Activated B cell treated with CpG ODN at 0.5 μM for 24 hours (primary cell): ENCODE measurements at places on chromosomes 11 and 22. TPM values are rescaled to one million over a fixed set of nuclear protein-coding genes. Genes with fewer than 3 reads are reported as not detected.

Gene DDTL
- 2.4 and 3.1 TPM in 2 replicates for total RNA-seq

Gene USP2
- total RNA-seq: 0.24 TPM in 1 of 2 replicates, not detected in the other

Gene ARHGAP8
- total RNA-seq: 0.17 and 0.49 TPM in 2 replicates

Gene SPDYC
- total RNA-seq: not detected in 2 replicates

Gene TRIM29
- not detected in 2 replicates for total RNA-seq

Gene BCO2
- 1.4 and 3.2 TPM in 2 replicates for total RNA-seq

Gene OR5P2
- total RNA-seq: not detected in 2 replicates

Gene SLC17A6
- total RNA-seq: not detected in 2 replicates

Gene TREH
- not detected in 2 replicates for total RNA-seq

Gene PHLDA2
- total RNA-seq: 0.42 and 0.54 TPM in 2 replicates

GRCh38 chr11:124938206-124938765, 2.4 kb upstream of the HEPACAM start:
- no peak for DNase-seq

DNA sequence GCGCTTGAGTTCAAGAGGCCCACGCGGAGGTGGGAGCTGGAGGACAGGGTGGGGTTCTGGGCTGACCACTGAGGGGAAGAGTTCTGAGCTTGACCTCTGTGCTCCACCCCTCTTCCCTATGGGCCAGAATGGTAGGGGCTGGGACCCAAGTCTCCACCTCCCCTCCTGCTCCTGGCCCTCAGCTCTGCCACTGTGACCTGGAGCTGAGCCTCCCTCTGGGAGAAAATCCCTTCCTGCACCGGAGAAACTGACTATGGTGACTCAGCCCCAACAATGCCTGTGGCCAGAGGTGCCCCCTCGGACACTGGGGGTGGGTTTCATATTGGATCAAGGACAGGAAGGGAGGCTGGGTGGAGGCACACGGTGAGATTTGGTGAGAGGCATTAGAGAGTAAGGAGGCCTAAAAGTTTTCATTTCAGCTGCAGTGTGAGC, 23.0 kb downstream of the RELT start:
- no peak for DNase-seq

- DNase-seq: no peak
These were observed 2.1 kb upstream of the TCF20 start for GRCh38 chr22:42272431-42272999.

GRCh38 chr11:62242021-62242420, at the start of gene SCGB1D2:
Gene SCGB1D2 (plus strand): TSS chr11:62242239. CDS start chr11:62242308, 69 bp downstream.
- DNase-seq: no peak

DNA sequence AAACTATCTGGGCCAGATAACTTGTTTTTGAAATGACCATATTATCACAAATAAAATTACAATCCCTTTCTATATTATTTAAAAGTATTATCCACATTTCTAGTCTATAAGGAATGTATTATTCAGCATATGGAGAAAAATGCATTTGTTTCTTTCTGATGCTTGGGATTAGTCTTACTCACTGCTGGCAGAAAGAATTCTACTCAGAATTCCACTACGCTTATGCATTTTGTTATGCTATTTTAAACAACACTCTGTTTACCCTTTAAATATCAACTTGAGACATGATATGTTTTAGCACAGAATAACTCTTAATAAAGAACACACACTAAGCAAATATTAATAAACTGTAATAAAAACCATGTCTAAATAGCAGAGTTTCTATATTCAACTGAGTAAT, 77.6 kb upstream of the ANO3 start:
- DNase-seq: no peak

- DNase-seq: no peak
These were observed 554 bp upstream of the NRIP3 start for GRCh38 chr11:9004183-9004926.

DNA sequence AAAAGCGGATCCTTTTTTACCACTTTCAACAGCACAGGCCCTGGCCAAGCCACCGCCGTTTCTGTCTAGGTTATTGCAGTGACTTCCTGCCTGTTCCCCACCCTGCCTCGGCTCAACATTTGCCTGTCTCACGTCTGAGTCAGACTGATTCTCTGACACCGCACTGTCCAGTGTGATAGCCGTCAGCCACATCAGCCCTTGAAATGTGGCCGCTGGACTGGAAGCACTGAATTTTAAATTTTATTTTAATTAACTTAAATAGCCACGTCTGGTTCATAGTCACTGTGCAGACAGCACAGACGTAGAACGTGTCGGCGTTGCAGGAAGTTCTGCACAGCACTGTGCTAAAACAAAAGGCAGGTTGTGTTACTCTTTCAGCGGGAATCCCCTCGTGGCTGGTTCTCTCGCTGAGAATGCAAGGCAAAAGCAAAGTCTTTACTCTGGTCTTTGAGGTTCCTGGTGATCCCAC, 56.3 kb upstream of the ADSL start:
- DNase-seq: no peak

- DNase-seq: no peak
These were observed 64.6 kb upstream of the SESN3 start for GRCh38 chr11:95295382-95296149.

GRCh38 chr11:73538381-73538872, 59.5 kb downstream of the FAM168A start:
- DNase-seq: no peak

DNA sequence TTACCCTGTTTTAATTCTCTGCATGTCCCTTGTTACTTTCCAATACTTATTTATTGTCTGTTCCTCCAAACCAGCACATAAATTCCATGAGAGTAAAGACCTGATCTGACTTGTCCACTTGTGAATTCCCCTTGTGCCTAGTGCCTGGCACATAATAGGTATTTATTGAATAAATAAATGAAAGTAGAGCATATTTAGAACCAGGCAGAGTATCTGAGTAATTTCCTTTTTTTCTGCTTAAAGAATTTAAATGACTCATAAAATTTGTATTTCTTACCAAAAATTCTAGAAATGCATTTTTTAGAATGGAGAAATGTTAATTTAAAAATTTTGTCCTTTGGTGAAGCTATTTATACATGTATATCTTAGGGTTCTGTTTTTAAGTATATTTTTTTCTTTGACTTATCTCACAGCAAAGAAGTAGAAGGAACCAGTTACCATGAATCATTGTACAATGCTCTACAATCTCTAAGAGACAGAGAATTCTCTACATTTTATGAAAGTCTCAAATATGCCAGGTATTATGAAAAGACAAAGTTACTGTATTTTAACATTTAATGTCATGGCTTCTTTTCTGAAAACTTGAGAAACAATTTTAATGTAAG, 96.8 kb downstream of the ATM start:
- no peak for DNase-seq

DNA sequence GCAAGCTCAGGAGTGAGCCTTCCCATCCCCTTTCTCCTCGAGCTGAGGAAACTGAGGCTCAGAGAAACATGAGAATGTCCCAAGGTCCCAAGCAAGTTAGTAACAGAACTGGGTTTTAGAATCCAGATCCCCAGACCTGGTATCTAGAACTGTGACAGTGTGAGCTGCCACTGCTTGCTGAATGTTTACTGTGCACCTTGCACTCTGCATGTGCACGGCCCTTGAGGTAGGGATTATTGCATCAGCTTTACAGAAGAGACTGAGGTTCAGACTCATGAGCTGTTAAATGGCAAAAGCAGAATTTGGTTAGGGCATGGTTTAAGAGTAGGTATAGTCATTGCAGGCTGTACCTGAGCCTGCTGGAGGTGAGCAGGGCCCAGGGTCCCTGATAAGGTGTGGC, 3.8 kb upstream of the MPPED1 start:
- DNase-seq: no peak

DNA sequence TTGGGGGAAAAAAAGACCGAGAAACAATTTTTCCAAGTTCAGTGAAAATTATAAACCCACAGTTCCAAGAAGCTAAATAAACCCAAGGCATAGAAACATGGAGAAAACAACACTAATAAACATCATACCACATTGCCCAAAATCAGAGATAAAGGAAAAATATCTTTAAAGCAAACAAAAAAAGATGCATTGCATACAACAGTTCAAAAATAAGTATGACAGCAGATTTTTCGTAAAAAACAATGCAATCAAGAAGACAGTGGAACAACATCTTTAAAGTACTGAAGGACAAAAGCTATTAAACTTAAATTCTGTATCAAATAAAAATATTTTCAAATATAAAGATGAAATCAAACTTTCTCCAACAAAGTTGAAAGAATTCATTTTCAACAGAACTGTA, 921.3 kb downstream of the METTL15 start:
- no peak for DNase-seq

- DNase-seq: no peak
These were observed 135.4 kb downstream of the CCDC81 start for GRCh38 chr11:86510097-86510496.

GRCh38 chr22:41557401-41558240, 3.2 kb upstream of the CSDC2 start:
- DNase-seq: no peak

- DNase-seq: no peak
These were observed 3.6 kb downstream of the POLDIP3 start for GRCh38 chr22:42611051-42611450.

DNA sequence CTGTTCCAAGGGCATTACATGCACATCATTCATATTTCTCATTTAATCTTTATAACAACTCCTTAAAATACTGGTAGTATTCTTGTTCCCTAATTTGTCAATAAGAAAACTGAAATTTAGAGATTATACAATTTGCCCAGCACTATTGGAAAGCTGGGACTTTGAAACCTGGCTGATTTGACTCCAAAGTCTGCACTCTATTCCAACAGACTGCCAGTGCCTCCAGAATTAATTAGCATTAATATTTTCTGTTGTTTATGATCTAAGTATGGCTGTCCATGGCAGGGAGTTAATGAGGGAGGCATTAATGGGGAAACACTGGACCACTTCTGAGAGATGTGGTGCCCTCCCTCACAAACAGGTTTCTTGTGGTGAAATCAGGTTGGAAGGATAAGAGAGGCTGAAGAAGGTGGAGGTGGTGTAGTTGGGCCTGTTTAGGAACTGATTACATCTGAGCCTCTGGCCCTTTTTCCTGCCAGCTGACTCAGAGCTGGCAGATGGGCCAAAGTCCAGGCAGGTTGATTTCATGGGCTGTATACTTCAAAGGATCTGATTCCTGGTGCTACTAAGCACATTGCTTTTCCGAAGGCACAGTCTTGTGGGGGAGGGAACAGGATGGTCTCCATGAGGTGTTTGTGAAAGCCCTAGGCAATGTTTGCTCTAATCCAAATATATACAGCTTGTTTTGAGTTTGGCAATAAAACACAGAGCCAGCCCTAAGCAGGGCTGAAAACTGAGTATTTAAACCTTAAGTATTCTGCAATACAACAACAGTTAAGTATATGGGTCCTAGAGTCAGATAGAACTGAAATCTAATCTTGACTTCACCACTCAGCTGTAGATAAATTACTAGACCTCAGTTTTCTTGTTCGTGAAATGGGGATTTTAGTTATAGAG, 21.0 kb upstream of the RAB30 start:
- DNase-seq: no peak

DNA sequence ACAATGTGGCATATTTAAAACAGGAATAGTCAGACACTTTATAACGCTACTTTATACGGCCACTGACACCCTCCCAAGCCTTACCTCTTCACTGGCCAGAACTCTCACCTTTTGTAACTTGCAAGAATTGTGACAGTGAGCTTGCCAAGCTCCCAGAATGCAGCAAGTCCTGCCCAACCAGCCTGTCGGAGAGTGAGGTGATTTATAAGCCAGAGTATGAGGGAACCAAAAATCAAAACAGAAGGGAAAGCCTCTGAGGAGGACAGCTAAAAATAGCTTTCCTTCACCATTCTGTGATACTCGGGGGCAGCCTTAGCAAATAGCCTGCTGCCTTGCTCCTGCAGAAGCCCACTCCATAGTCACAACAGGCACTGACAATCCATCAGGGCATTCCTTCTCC, 229.7 kb downstream of the FAM76B start:
- no peak for DNase-seq

DNA sequence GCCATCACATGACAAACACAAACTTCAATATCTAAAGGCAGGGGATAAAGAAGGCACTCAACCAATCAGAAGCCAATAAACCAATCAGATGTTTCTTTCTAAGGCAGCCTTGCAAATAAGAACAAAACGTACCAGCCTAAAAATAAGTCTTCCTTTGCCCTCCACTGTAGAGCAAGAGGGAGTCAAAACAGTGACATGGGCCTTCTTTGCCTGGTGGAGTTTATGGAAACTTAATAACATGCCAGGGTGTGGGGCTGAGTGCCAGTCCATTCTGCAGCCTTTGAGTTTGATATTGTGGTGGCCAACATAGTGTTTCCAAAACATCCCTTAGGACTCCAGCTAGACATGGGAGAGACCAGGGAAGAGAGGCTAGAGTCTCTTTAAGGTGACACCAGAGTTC, 126.1 kb upstream of the NECTIN1 start:
- DNase-seq: no peak

DNA sequence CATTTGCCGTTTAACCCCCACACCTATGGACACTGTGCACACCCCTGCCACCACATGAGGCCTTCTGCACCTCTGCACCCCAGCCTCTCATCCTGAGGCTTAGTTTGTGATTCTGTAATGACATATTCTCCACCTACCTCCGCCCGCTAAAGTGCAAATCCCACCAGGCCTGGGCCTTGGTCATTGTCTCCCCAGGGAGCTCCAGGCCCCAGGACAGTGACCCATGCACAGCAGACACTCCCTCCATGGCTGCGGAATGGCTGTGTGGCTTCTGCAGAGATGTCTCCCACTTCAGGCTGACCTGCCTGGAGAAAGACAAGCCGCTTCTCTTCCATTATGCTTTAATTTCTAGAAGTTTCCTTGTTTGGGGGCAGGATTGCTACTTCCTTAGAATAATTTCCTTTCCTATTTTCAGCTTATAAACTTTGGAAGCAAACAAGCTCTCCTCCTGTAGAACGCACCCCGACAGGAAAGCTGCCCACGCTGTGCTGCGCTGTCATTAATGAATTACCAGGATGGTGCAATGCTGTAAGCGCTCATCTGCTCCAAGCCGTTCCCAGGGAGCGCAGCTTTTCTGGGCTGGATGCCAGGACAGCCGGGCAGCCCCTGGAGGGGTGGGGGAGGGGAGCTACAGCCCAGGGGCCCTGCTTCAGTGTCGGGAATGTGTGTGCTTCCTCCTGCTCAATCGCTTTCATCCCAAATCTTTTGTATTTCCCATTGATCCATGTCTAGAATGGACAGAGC, 618.0 kb downstream of the BRD1 start:
- no peak for DNase-seq

GRCh38 chr11:7671347-7672215, 1.7 kb downstream of the CYB5R2 start:
- no peak for DNase-seq

GRCh38 chr22:39997939-39998726, 3.4 kb downstream of the FAM83F start:
- no peak for DNase-seq

- no peak for DNase-seq
These were observed 25.6 kb upstream of the CD5 start for GRCh38 chr11:61076506-61077304.

DNA sequence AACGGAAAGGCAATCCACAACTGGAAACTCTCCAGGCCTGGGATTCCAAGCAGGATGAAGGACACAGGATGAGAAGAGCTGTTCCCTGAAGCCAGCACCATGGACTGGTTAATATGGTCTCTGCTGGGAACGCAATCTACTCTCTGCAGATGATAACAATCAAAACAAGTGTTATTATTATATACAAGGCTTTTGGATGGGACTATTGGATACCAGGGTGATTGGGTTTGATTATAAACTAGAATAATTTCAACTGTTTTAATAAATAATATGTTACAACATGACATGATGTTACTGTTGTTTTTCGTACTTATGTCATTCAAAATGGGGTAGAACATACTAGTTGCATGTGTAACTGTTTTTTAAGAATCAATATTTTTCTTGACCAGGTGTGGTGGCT, at the start of gene OR52R1:
OR52R1 (minus strand) TSS at position 101 of the 400 bp plus-strand sequence; CDS start at position 101, 0 bp downstream.
- DNase-seq: no peak
